ENCODE measurements at places on chromosomes 5 and 9.

GRCh38 chr5:156375895-156376495, 49.0 kb downstream of the SGCD start:
- DNase-seq = no peak

GRCh38 chr9:6049798-6050197, 34.4 kb upstream of the RANBP6 start:
- peak; percentile 21 for DNase-seq

DNA sequence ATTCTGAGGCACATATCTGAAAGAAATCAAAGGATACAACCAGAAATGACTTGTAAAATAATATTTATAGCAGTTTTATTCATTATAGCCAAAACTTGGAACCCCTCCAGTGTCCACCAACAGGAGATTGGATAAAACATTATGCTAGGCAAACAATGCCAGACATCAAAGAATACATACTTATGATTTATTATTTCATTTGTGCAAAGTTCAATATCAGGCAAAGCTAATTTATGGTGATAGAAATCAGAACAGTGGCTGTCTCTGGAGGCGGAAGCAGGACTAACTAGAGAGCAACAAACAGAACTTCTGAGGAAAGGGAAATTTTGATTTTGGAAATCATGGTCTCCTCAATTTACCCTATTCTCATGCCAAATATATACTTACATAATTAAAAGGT, 193.1 kb downstream of the ICE1 start:
- DNase-seq = no peak

GRCh38 chr9:19631181-19631580, 157.7 kb downstream of the SLC24A2 start:
- no peak for DNase-seq

DNA sequence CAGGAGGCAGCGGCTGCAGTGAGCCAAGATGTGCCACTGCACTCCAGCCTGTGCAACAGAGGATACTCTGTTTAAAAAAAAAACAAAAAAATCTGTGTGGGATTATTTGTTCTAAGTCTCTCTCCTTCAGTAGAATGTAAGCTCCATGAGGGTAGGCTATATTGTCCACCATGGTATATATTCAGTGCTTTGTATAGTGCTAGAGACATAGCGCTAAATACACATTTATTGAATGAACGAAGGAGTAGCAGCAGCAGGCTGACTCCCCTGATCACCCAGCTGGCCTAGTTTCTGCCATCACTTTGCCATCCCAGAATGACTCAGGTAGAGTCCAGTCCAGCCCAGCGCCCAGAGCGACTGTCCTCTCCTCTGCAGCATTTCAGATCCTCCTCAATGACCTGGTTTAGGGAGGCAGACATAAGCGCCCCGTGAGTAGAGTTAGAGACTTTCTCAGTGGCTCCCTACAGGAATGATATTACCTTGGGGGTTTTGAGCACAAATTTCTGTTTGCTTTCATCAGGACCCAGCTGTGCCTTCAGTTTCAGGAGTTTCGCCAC, 716 bp downstream of the HARS1 start:
- peak; percentile 7 for DNase-seq

DNA sequence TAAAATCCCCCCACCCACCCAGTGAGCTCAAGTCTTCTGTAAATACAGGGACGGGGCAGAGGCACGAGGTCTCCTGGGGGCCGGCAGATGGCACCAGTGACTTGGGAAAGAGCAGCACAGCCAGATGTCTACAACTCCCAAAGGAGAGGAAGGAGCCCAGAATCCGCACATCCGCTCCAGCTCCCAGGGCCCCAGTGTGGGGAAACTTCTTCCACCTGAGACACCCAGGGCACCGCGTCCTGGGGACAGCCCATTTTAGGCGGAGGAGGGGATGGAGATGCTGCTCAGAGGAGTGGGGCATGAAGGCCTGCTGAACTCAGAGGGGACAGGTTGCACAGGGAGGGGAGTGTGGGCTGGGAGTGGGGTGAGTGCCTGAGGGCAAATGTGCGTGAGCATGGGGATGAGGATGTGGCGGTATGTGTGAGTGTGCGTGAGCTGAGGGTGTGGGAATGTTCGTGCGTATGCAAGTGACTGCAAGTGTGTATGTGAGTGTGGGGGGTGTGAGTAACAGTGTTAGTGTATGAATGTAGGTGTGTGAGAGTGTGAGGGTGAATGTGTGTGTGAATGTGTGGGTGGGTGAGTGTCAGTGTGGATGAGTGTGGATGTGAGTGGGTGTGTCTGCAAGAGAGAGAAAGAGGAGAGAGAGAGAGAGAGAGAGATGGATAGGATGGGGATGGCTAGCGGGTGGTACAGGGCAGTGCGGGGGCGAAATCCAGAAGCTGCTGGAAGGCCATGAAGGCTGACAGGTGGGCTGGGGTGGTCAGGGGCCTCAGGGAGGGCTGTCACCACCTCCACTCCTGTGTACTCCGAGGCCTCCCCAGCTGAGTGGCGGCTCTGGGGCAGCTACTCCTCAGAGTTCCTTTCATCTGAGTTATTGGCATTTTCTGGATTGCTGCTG, 63.5 kb downstream of the DUSP1 start:
- peak; percentile 66 for DNase-seq

DNA sequence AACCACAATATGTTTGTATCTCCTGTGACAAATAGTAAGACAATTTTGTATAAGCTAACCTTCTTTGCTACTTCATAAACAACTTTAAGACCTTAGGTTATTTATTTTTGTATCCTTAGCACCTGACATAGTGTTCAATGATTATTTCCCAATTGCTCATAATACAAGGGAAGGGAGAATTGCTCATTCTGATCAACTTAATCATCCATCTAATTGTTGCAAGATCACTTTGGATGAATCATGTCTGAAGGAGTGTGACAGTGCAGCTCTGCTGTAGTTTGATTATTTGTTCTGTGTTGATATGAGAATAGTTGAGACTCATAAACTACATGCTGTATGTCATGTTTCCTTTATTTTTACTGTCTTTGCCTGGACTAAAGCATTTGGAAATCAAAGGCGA, 721.3 kb upstream of the SEMA6A start:
- DNase-seq = no peak

GRCh38 chr5:96172436-96172835, 210.8 kb upstream of the ELL2 start:
- no peak for DNase-seq

- DNase-seq = no peak
These were observed 73.1 kb downstream of the NDUFAF2 start for GRCh38 chr5:61018062-61018461.

DNA sequence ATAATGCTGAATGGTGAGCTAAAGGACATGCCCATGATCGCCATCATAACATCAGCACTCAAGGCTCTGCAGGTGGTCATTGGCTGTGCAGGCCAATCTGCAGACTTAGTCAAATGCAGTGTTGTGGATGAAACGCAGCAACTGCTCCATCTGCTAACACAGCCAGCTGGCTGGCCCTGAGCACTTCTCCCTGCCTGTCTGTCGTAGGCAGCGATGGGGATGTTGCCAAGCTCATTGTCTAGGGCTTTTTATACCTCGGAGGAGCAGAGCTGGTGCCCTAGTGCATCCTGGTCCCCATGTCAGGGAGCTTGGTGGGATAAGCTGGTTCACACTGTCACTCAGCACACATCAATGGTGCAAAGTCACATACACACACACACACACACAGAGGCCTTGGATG, 189.4 kb downstream of the TENT4A start:
- DNase-seq = no peak
